ENCODE measurements at places on chromosomes 12 and 14. TPM values are rescaled to one million over a fixed set of nuclear protein-coding genes. Genes with fewer than 3 reads are reported as not detected.

The SMOC1 gene
- 3.2 TPM for polyA plus RNA-seq

The IFNG-AS1 gene
- not detected for polyA plus RNA-seq

The AGAP2 gene
- 1.5 TPM for polyA plus RNA-seq

The FGF23 gene
- 0.35 TPM for polyA plus RNA-seq

The TSHR gene
- 0.27 TPM for polyA plus RNA-seq

The RHEBL1 gene
- 9.4 TPM for polyA plus RNA-seq

The ZFHX2 gene
- polyA plus RNA-seq: 2.7 TPM

The BATF gene
- 0.20 TPM for polyA plus RNA-seq

The CINP gene
- 51.6 TPM for polyA plus RNA-seq

The SYNDIG1L gene
- 3.2 TPM for polyA plus RNA-seq

The ITGB7 gene
- 0.25 TPM for polyA plus RNA-seq

The APOF gene
- not detected for polyA plus RNA-seq

The GPX2 gene
- polyA plus RNA-seq: 0.49 TPM

The NINJ2 gene
- polyA plus RNA-seq: 1.4 TPM

The AMDHD1 gene
- polyA plus RNA-seq: 0.14 TPM

The M6PR gene
- polyA plus RNA-seq: 122 TPM

The AQP6 gene
- polyA plus RNA-seq: 0.06 TPM

The SNX6 gene
- 53.4 TPM for polyA plus RNA-seq

The NPFF gene
- polyA plus RNA-seq: not detected

The GARIN6 gene
- not detected for polyA plus RNA-seq

The FBXW8 gene
- polyA plus RNA-seq: 17.9 TPM

The INHBE gene
- polyA plus RNA-seq: 31.9 TPM

The CDCA3 gene
- polyA plus RNA-seq: 77.0 TPM

The ACOT4 gene
- 1.2 TPM for polyA plus RNA-seq

The PRH2 gene
- 0.16 TPM for polyA plus RNA-seq

The ERP27 gene
- polyA plus RNA-seq: not detected

The RTL1 gene
- polyA plus RNA-seq: 0.02 TPM

The CLEC4C gene
- polyA plus RNA-seq: 0.13 TPM

The STAB2 gene
- polyA plus RNA-seq: not detected

The FAM186B gene
- 0.12 TPM for polyA plus RNA-seq

The TMEM63C gene
- polyA plus RNA-seq: 3.7 TPM

The TAS2R46 gene
- 0.14 TPM for polyA plus RNA-seq

The KRT75 gene
- not detected for polyA plus RNA-seq

The KRT71 gene
- not detected for polyA plus RNA-seq

The C14orf39 gene
- polyA plus RNA-seq: 0.18 TPM

The C14orf132 gene
- polyA plus RNA-seq: 16.6 TPM

The TAS2R14 gene
- polyA plus RNA-seq: 0.67 TPM

The FGD4 gene
- 7.1 TPM for polyA plus RNA-seq

The TROAP gene
- 36.7 TPM for polyA plus RNA-seq

The RERG gene
- 0.12 TPM for polyA plus RNA-seq

The PLCZ1 gene
- not detected for polyA plus RNA-seq
